A549 treated with Hydrocortisone at 1 μM for 4 hours (cell line): ENCODE measurements at places on chromosomes 7 and 10. TPM values are rescaled to one million over a fixed set of nuclear protein-coding genes. Genes with fewer than 3 reads are reported as not detected.

FRAT2 gene
- 7.1 to 10.2 TPM (median 9.1 TPM) in 5 replicates for total RNA-seq

UFSP1 gene
- 3.7 to 6.3 TPM (median 6.0 TPM) in 5 replicates for total RNA-seq

PPP1R17 gene
- not detected in 5 replicates for total RNA-seq

TRPV5 gene
- not detected in 5 replicates for total RNA-seq

APBB1IP gene
- 5.1 to 6.4 TPM (median 5.9 TPM) in 5 replicates for total RNA-seq

PRLHR gene
- total RNA-seq, result not detected in 5 replicates

GSTO2 gene
- 1.7 to 2.4 TPM (median 1.9 TPM) in 5 replicates for total RNA-seq

MORN4 gene
- total RNA-seq, result 6.4 to 7.7 TPM (median 7.5 TPM) in 5 replicates

TRIM56 gene
- 12.0 to 16.2 TPM (median 15.0 TPM) in 5 replicates for total RNA-seq

CTNNA3 gene
- not detected in 5 replicates for total RNA-seq
